ENCODE measurements at places on chromosomes 6 and 20. TPM values are rescaled to one million over a fixed set of nuclear protein-coding genes. Genes with fewer than 3 reads are reported as not detected.
A peak's percentile ranks its signal among the peaks of the same experiment; 100 is the strongest.

DNA sequence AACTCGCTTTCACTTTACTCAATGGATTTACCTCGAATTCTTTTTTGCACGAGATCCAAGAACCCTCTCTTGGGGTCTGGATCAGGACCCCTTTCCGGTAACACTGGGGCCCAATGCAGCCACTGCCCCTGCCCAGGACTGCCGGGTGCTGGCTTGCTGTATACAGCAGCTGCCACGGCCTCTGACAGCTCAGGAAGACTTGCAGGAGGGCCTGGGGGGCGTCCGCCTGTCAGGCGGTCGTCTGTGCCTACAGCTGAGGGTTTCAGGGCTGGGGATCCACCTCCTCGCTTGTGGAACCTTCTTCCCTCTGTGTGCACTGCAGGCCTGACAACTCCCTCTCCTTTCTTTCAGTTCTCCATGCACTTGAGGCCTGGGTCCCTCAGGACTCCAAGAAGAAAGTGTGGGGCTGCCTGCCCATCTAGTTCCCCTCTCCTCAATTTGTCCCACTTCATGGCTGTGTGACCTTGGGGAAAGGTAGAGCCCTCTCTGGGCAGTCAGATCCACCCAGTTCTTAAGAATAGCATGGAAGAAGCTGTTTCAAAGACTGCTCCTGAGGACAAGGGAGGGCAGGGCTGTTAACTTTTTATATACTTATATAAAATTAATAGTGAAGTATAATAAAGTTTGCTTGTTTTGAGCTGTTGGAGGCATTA, 75.0 kb upstream of the LGSN start:
- H3K27me3 ChIP-seq, result no peaks in the 10 kb centered on the region
- H3K4me3 ChIP-seq, result no peak overlapping the region
- H3K36me3 ChIP-seq, result no peaks in the 10 kb centered on the region
- H3K4me1 ChIP-seq, result no peaks in the 10 kb centered on the region

- no peaks in the 10 kb centered on the region for H3K27me3 ChIP-seq
- H3K27ac ChIP-seq, result no peak overlapping the region
- no peaks in the 10 kb centered on the region for H3K4me1 ChIP-seq
Measured at GRCh38 chr6:130372786-130373185, 7.0 kb downstream of the TMEM200A start.

DNA sequence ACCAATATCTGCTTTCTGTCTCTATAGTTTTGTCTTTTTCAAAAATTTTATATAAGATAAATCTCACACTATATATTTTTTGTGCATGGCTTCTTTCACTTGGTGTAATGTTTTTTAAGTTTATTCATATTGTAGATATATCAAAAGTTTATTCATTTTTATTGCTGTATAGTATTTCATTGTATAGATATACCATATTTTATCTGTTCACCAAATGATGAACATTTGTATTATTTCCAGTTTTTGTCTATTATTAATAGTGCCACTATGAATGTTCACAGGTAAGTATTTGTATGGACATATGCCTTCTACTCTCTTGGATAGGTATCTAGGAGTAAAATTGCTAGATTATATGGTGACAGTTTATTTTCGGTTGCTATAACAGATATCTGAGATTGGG, 289.5 kb upstream of the CITED2 start:
- no peak for DNase-seq
- H3K4me3 ChIP-seq, result no peak overlapping the region
- H3K4me1 ChIP-seq, result no peaks in the 10 kb centered on the region
- no peak overlapping the region for H3K27ac ChIP-seq

The STMN3 gene
- polyA plus RNA-seq, result 111 TPM

GRCh38 chr20:16661756-16662155, 68.1 kb upstream of the SNRPB2 start:
- H3K4me1 ChIP-seq, result no peaks in the 10 kb centered on the region
- no peak for DNase-seq
- H3K27ac ChIP-seq, result no peak overlapping the region
- no peak overlapping the region for H3K4me3 ChIP-seq

GRCh38 chr6:31559958-31560696, 12.0 kb upstream of the LTA start:
- no peak for DNase-seq
- peak overlapping the region; percentile 77 for H3K27ac ChIP-seq

GRCh38 chr6:146770965-146771735, 172.4 kb downstream of the ADGB start:
- no peaks in the 10 kb centered on the region for H3K4me1 ChIP-seq
- no peaks in the 10 kb centered on the region for H3K36me3 ChIP-seq
- no peaks in the 10 kb centered on the region for H3K27me3 ChIP-seq
- no peak overlapping the region for H3K4me3 ChIP-seq
- H3K27ac ChIP-seq, result no peak overlapping the region

DNA sequence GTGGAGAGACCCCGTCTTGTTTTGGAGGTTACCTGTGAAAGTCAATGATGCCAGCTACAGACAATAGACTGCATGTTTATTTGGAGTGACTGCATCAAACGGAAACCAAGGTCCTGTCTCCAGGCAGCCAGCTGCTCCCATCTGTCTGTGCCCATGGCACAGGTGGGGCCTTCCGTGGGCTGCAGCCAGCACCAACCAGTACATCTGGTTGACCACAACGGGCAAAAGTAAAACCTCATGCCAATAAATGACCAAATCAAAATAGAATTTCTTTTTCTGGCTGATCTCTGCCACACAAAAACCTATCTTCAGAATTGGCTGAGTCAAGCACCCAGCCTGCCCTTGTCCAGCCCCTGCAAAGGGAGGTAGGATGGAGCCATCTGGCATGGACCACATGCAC, 33.5 kb downstream of the DLL1 start:
- H3K27me3 ChIP-seq, result no peaks in the 10 kb centered on the region
- no peak for DNase-seq
- no peak overlapping the region for H3K27ac ChIP-seq
- H3K36me3 ChIP-seq, result no peaks in the 10 kb centered on the region

The HLA-DOB gene
- not detected for polyA plus RNA-seq

DNA sequence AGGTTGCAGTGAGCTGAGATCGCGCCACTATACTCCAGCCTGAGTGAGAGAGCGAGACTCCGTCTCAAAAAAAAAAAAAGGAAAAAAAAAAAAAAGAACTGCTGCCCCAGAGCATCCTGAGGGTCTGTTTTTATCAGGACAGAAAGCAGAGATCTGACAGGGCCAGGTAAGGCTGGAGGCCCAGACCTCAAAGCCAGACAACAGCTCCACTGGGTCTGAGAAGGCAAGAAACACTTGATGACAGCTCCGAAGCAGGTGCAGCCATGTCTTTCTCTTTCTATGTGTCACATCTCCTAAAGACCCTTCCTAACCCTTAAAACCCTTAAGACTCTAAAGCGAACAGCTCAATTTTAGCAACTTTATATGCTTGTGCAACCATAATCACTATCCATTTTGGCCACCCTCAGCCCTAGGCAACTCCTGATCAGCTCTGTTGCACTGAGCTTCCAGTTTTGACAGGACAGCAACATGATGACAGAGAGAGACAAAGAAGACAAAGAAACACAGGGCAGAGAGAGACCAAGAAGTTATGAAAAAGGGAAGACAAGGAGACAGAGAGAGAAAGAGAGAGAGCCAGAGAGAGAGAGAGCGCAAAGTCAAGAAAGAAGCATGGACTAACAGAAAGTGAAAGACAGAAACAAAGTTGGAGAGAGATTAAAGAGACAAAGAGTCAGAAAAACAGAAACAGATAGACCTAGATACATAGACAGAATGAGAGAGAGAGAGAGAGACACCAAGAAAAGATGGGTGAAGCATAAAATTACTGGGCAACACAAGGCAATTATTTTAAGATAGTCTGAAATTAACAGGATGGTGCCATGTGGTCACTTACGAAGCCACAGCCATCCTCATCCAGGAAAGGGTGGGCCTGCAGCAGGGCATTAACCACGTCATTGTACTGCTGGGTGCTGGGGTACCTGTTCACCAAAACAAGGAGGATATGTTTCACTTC, 39.2 kb downstream of the SAMD3 start:
- no peaks in the 10 kb centered on the region for H3K27me3 ChIP-seq
- no peak for DNase-seq
- H3K36me3 ChIP-seq, result no peaks in the 10 kb centered on the region
- no peaks in the 10 kb centered on the region for H3K4me1 ChIP-seq
- H3K27ac ChIP-seq, result no peak overlapping the region

GRCh38 chr6:1053586-1053985, 258.3 kb upstream of the FOXQ1 start:
- H3K27me3 ChIP-seq, result peaks cover 12% of the 10 kb centered on the region
- no peak overlapping the region for H3K4me3 ChIP-seq
- H3K36me3 ChIP-seq, result no peaks in the 10 kb centered on the region
- DNase-seq, result no peak
- no peak overlapping the region for H3K27ac ChIP-seq
- H3K4me1 ChIP-seq, result no peaks in the 10 kb centered on the region

- no peak overlapping the region for H3K4me3 ChIP-seq
- H3K27me3 ChIP-seq, result no peaks in the 10 kb centered on the region
- no peaks in the 10 kb centered on the region for H3K4me1 ChIP-seq
- peaks cover 17% of the 10 kb centered on the region for H3K36me3 ChIP-seq
- DNase-seq, result peak; percentile 10
- peak overlapping the region; percentile 44 for H3K27ac ChIP-seq
Measured at GRCh38 chr6:142155895-142156757, 9.1 kb downstream of the VTA1 start.

- H3K4me3 ChIP-seq, result no peak overlapping the region
- no peaks in the 10 kb centered on the region for H3K27me3 ChIP-seq
- no peaks in the 10 kb centered on the region for H3K36me3 ChIP-seq
- H3K27ac ChIP-seq, result peak overlapping the region; percentile 7
Measured at GRCh38 chr6:75751443-75751842, 2.4 kb downstream of the MYO6 start.

- DNase-seq, result no peak
- H3K4me3 ChIP-seq, result no peak overlapping the region
- no peaks in the 10 kb centered on the region for H3K36me3 ChIP-seq
- H3K27me3 ChIP-seq, result no peaks in the 10 kb centered on the region
- no peaks in the 10 kb centered on the region for H3K4me1 ChIP-seq
Measured at GRCh38 chr6:6861351-6861894, 246.3 kb upstream of the RREB1 start.

The PRPH2 gene
- polyA plus RNA-seq, result not detected

The SMIM8 gene
- 3.1 TPM for polyA plus RNA-seq

DNA sequence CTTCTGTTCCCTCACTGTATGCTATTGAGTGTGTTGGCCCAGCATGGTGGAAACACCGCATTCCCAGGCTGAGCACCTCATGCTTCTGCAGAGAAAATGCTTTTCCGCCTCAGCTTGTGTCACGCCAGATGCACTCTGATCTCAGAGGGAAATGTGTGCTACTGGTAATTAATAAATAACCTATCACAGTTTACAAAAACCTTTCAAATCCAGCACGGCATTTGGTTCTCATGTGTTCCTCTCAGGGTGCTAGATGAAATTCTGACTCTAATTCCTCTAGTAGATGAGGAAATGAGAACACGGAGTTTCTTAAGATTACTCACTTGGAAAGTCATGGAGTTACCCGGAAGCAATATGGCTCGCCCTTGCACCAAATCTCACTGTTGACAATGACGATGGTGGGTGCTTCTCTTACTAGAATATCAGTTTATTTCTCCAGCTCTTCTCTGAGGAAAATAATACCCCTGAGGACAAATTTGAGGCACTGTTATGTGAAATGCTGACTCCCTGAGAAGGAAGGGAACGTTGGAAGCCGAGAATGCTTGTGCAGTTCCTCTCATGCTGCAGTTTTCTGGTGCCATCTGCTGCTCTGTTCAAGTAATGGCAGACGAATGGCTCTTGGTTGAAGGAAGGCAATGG, 116.6 kb downstream of the RNF144B start:
- no peaks in the 10 kb centered on the region for H3K36me3 ChIP-seq
- peak; percentile 52 for DNase-seq

DNA sequence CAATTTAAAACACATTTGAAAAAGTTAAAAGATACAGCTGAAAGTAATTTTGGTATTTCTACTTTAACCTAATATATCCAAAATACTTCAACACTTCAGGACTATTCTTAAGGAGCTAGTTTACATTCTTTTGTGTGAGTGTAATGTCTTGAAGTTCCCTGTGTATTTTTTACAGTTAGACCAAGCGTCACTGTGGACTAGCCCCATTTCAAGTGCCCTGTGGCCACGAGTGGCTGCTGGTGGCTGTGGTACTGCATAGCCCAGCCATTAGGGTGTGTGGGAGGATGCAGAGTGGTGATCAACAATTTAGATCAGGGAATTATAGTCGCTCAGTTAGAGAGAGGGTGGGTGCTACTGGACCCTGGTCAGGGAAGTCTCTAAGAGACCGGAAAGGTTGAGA, 869 bp upstream of the CST5 start:
- H3K27ac ChIP-seq, result no peak overlapping the region
- H3K27me3 ChIP-seq, result no peaks in the 10 kb centered on the region
- H3K4me3 ChIP-seq, result no peak overlapping the region
- no peaks in the 10 kb centered on the region for H3K36me3 ChIP-seq
- DNase-seq, result no peak

DNA sequence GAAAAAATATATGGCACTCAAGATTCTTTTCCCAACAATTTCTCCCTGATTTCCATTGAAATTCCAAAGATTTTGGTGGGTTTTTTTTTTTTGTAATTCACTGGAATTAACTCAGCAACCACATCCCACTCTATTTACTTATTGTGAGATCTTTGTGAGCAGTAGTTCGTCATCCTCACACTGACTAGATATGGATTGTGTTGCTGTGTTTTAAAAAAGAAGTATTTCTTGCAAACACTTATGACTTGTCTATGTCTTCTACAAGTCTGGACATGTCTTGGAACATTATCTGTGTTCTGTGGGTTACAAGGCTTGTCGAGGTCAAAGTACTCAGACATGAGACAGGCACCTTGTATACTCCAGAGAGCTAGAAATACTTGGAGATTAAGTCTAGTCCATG, 7.3 kb upstream of the TENT5A start:
- H3K4me3 ChIP-seq, result no peak overlapping the region
- no peaks in the 10 kb centered on the region for H3K36me3 ChIP-seq
- no peaks in the 10 kb centered on the region for H3K27me3 ChIP-seq
- no peak for DNase-seq

DNA sequence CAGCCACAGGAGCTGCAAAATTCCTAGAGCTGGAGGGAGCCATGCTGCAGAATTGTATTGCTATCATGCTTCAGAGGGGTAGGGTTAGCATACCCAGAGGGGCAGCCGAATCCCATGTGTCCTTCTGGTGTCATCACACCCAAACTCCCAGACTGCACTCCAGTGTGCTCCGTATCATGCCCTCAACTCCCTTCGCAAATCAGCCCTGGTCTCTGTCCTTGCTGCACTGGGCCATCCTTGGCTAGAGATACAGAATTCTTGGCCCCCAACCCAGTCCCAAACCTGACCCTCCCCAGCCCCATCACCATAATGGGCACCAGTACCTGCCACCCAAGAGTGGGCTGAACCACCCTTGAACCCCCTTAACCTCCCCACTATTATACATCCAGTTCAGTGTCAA, 138.3 kb downstream of the ANKRD60 start:
- H3K27me3 ChIP-seq, result no peaks in the 10 kb centered on the region
- no peak overlapping the region for H3K27ac ChIP-seq
- DNase-seq, result no peak
- H3K4me3 ChIP-seq, result no peak overlapping the region
- no peaks in the 10 kb centered on the region for H3K36me3 ChIP-seq
- H3K4me1 ChIP-seq, result no peaks in the 10 kb centered on the region

The SUMO4 gene
- not detected for polyA plus RNA-seq

All from SK-N-SH (cell line).